ENCODE measurements at places on chromosomes 2 and 18.

- DNase-seq: no peak
Measured at GRCh38 chr18:48607056-48607984, 68.5 kb downstream of the CTIF start.

DNA sequence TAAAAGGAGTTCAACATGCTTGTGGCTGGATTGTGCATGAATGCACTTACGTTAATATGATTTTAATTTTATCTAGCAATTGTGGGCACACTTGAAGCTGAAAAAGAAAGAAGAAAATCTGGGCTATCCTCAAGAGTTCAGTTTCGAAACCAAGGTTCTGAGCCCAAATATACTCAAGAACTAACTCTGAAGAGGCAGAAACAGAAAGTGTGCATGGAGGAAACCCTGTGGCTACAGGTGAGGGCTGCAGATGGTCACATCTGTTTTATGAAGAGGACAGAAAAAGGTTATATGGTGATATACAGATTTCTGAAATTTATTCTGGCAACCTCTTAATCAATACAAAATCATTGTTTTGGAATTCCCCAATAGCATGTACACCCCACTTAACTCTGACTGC lies 57.3 kb downstream of the ITGA6 start:
- DNase-seq: no peak

GRCh38 chr2:95337829-95338228 lies 40.7 kb downstream of the KCNIP3 start:
- no peak for DNase-seq

- no peak for DNase-seq
Measured at GRCh38 chr2:136019306-136019705, 33.9 kb upstream of the DARS1 start.

DNA sequence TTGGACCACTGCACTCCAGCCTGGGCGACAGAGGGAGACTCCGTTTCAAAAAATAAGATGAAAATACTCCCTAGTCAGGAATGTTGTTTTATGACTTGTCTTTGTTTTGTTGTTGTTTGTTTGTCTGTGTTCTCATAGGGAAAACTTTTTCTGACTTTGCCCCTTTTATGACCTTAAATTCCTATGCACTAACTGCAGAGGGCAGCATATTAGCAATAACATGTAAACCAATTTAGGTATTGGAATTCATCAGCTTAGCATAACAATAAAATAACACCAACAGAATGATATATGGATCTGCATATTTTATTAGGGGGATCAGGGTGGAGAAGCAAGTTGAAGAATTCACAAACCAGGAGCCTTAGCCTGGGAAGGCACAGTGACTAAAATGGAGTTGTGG lies 631.5 kb downstream of the SUCLG1 start:
- DNase-seq: no peak

- DNase-seq: no peak
Measured at GRCh38 chr18:77897606-77898005, 648.0 kb downstream of the GALR1 start.

- DNase-seq: no peak
Measured at GRCh38 chr2:109164739-109165221, 35.8 kb downstream of the SH3RF3 start.

Measured in HuH-7.5 (cell line).